T-helper 17 cell (primary cell): ENCODE measurements at places on chromosomes 13 and 19. TPM values are rescaled to one million over a fixed set of nuclear protein-coding genes. Genes with fewer than 3 reads are reported as not detected.

The URI1 gene
- 70.9 TPM for total RNA-seq

The ZFR2 gene
- 1.2 TPM for total RNA-seq

The CATSPERD gene
- not detected for total RNA-seq

The TMEM238 gene
- 19.5 TPM for total RNA-seq

The ZNF285 gene
- 0.85 TPM for total RNA-seq

The ZNF878 gene
- total RNA-seq: not detected

The LILRA5 gene
- total RNA-seq: 1.1 TPM

The MYH14 gene
- total RNA-seq: not detected

The SPRED3 gene
- total RNA-seq: 2.2 TPM

The GNA15 gene
- 54.1 TPM for total RNA-seq

The KASH5 gene
- total RNA-seq: not detected

The PSG6 gene
- total RNA-seq: not detected

The DIRAS1 gene
- 0.40 TPM for total RNA-seq

The RNU6-9 gene
- total RNA-seq: not detected

The AP2S1 gene
- total RNA-seq: 39.7 TPM

The ZNF418 gene
- total RNA-seq: 6.5 TPM

The LCP1 gene
- 485 TPM for total RNA-seq

The GNG7 gene
- total RNA-seq: 4.5 TPM

The SIGLEC10 gene
- total RNA-seq: 0.29 TPM

The ERICH6B gene
- total RNA-seq: not detected

The ATP7B gene
- total RNA-seq: 2.3 TPM

The AKT1S1 gene
- total RNA-seq: 33.8 TPM

The CCL25 gene
- not detected for total RNA-seq

The JAK3 gene
- 149 TPM for total RNA-seq

The PNPLA6 gene
- total RNA-seq: 95.1 TPM

The TRIM13 gene
- total RNA-seq: 18.5 TPM

The FARP1 gene
- total RNA-seq: 0.76 TPM

The ZIM2 gene
- total RNA-seq: not detected

The DPP9 gene
- 84.1 TPM for total RNA-seq

The LRRC8E gene
- not detected for total RNA-seq

The IGSF23 gene
- total RNA-seq: not detected

The PLEKHG2 gene
- total RNA-seq: 129 TPM

The CEACAM7 gene
- total RNA-seq: not detected

The KCNC3 gene
- total RNA-seq: 2.0 TPM

The LILRA2 gene
- 3.3 TPM for total RNA-seq

The PRODH2 gene
- not detected for total RNA-seq

The MARK4 gene
- 36.4 TPM for total RNA-seq

The ZNF331 gene
- total RNA-seq: 183 TPM

The MYO16 gene
- total RNA-seq: 0.42 TPM

The ADAT3 gene
- total RNA-seq: 8.5 TPM

The ZNF610 gene
- 0.30 TPM for total RNA-seq

The LILRA1 gene
- total RNA-seq: 2.1 TPM

The LRRC4B gene
- not detected for total RNA-seq

The TRAPPC6A gene
- 47.5 TPM for total RNA-seq

The PRSS57 gene
- total RNA-seq: not detected

The VSIG10L gene
- not detected for total RNA-seq

The ZNF546 gene
- 2.5 TPM for total RNA-seq

The GPR183 gene
- 322 TPM for total RNA-seq

The RAB4B gene
- total RNA-seq: 55.4 TPM

The NCAN gene
- total RNA-seq: not detected

The FXYD1 gene
- 1.8 TPM for total RNA-seq

The ZNF77 gene
- total RNA-seq: 3.0 TPM

The ZNF90 gene
- 2.4 TPM for total RNA-seq

The HCN2 gene
- 1.1 TPM for total RNA-seq

The PEAK3 gene
- not detected for total RNA-seq

The EDDM13 gene
- total RNA-seq: not detected

The LRRC63 gene
- 0.39 TPM for total RNA-seq

The TBXA2R gene
- 1.0 TPM for total RNA-seq
